ENCODE measurements at places on chromosomes 5 and 9.

DNA sequence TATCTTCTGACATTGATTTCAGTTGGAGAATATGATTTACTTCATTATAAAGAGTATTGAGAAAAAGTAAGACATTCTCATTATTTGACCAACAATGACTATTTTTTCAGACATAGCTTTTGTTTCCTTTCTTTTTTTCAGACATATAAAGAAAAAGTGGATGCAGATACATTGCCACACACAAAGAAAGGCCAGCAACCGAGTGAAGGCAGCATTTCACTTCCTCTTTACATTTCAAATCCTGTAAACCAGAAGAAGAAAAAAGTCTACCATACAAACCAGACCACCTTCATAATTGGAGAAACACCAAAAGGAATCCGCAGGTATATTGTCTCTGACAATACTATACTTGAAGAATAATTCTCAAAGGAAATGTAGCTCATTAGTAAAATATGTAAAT lies 128.9 kb downstream of the ERCC6L2 start:
- no peak for DNase-seq

- DNase-seq = no peak
Measured at GRCh38 chr5:122788996-122789395, 14.1 kb downstream of the SNX2 start.

- DNase-seq = no peak
Measured at GRCh38 chr5:123449424-123449974, 26.3 kb upstream of the CEP120 start.

DNA sequence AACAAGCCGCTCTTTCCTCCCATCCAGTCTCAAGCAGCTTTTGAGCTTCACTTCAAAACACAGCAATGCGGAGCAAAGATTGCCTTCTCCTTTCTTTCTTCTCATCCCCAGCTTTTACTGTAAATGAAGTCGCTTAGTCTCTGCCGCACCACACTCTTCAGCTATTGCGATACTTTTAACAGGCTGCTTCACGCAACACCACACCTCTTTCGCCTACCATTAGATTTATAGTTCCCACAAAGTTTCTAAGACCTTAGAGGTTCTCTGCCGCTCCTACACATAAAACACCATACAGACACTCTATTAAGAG lies 711 bp downstream of the PGGT1B start:
- no peak for DNase-seq

DNA sequence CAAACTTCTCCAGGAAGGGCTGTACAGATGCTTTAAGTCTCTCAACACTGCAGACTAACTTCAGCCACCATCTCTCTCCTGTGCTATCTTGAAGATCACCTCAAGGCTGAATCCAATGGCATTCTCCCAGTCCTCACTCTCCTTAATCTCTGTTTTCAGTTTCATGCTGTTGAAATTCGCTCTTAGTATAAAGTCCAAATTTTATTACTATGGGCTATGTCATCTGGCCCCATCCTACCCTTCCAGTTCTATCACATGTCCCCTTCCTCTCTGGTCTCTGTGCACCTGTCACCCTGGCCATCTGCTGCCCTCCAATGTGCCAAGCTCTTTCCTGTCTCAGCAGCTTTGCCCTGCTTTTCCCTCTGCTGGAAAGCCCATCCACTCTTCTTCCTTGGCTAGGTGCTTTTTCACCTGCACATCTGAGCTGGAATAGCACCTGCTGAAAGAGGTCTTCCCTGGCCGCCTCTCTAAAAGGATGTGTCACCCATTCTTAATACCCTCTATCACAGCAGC lies 284.7 kb upstream of the MAP3K1 start:
- no peak for DNase-seq

DNA sequence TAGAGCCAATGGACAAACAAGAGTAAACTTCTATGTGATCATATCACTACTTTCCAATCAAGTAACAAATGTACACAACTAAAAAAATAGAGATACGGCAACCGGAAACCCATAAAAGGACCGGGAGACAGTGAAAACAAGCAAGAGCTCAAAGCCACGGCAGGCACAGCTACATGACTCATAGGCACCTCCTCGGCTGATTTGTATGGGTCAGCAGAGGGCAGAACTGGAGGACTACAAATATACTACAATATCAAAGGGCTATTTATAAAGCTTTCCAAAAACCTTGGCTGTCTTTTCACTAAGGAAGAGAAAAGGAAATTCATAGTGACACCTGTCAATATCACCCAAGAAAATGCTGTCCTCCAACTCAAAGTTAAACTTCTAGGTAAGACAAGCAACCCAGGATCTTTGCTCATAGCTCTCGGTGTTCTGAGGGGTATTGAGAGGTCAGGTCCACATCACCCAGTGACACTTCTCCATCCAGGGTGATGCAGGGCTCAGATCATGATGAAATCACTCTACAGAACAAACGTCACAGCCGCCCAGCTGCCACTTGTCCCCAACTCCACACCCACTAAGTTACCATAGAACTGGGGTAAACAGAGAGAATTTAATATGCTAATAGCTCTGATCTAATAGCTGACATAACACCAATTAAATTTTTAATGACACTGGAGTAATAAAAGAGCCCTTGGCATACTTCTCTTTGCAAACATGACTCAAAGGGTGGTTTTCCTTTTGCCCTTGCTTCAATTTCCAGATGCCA lies 41.3 kb downstream of the PFDN1 start:
- peak; percentile 9 for DNase-seq

DNA sequence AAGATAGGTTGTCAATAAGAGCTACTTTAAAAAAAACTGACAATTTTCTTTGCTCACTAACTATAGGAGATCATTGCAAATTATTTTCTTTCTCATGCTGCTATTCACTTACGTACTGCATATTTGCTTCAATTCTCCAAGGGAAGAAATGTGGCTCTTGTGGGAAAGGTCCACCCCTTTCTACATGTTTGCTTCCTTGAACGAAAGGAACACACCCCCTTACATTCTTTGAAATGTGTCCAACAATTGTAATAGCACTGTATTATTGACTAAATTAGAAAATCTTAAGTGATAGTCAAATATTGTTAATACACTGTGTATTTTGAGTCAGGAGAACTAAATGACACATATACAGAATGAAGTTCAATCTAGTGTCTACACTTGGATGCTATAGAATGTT lies 5.2 kb downstream of the MEF2C start:
- DNase-seq = no peak

GRCh38 chr9:34636791-34637355 lies 714 bp downstream of the SIGMAR1 start:
- DNase-seq = no peak

GRCh38 chr5:95590880-95591279 lies 29.0 kb upstream of the GPR150 start:
- no peak for DNase-seq

DNA sequence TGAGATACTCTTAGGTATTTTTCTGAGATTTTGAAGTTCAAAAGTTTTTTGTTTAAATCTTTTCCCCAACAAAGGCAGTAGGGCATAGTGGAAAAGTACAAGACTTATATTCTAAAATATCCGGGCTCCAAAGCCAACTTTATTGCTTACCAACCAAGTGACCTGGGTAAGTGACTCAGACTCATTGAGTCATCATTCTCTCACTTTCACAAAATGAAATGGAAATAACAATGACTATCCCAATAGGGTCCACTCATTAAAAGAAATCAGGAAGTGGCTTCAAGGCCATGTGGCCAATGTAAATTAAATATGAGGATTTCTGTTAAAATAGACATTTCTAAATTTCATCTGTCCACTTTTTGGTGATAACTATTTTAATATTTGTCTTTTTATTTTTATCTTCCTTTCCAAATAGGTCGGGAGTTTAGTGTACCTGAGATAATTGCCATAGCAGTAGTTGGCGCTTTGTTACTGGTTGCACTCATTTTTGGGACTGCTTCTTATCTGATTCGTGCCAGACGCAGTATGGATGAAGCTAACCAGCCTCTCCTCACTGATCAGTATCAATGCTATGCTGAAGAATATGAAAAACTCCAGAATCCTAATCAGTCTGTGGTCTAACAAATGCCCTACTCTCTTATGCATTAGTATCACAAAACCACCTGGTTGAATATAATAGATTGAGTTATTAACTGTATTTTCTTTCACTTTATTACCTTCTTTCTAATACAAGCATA lies 15.5 kb downstream of the TYRP1 start:
- DNase-seq = no peak

DNA sequence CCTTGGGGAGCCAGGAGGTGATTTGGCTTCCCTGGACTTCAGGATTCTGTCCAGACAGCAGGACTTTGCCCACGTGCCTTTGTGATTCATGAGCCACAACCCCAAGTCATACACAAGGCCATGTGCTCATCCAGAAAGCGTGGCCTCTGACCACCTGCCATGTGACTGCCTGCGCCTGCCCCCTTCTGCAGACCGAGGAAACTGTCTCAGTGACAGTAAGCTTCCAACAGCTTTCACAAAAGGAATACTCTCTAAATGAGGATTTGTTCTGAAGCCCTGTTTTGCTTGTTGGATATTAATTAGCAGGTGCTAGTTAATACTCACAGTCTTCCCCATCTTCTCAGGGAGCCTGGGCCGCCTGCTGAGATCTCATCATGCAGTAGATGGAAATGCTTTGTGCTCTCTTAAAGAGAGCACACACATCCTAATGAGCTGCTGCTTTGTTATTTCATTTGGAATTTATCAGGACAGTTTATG lies 36.9 kb upstream of the ANGPTL2 start:
- DNase-seq = peak; percentile 47

DNA sequence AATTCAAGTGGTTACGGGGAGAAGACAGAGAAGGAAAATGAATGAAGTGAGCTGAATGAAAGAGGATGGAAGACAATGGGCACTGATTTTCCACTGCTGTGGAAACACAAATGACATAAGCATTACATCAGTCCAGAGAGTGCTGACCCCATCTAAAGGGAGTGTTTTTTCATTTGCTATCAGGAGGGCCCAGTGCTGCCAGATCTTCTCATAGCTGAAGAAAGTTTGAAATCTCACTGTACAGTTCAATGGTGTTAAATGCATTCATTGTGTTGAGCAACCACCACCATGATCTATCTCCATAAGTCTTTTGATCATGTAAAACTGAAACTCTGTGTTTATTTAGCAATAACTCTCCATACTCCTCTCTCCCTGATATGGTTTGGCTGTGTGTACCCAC lies 41.5 kb upstream of the STARD4 start:
- DNase-seq = no peak

GRCh38 chr9:131747352-131747751 lies 7.5 kb upstream of the RAPGEF1 start:
- DNase-seq = no peak

- DNase-seq = no peak
Measured at GRCh38 chr5:77208507-77209163, 1.8 kb upstream of the PDE8B start.

DNA sequence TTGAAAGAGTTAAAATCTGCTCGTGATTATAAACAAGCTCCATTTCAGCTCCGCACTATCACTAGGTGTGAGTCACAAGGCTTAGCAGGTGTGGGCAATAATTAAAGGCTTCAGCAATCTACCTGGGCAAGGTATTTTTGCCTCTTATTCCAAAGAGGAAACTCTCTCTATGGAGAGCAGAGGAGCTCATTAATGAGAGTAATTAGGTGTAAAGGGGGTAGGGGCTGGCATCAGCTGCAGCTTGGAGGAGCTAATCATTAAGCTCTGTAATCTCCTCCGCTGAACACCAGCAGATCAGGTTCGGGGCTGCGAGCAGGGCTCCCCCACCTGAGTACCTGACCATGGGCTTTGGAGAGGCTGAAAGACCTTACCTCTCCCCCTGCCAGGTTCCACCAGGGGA lies 129.2 kb downstream of the CRB2 start:
- DNase-seq = no peak

DNA sequence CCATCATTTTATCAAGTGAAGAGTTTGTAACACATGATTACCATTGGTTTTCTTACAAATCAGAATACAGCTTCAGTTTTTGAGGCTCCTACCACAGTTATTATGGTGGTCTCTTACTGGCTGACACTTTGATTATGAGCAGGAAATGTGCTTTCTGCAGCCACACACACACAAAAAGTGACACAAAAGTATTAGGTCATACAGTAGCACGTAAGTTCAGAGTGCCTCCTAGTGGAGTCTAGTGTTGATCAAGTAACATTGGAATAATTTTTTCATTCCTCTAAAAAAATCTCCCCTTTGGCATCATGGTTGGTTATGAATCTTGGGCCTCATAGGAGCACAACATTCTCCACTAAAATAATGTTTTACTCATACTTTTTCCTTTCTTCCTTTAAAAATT lies 37.6 kb downstream of the PAM start:
- DNase-seq = no peak

- no peak for DNase-seq
Measured at GRCh38 chr5:149217803-149218155, 53.9 kb upstream of the AFAP1L1 start.

DNA sequence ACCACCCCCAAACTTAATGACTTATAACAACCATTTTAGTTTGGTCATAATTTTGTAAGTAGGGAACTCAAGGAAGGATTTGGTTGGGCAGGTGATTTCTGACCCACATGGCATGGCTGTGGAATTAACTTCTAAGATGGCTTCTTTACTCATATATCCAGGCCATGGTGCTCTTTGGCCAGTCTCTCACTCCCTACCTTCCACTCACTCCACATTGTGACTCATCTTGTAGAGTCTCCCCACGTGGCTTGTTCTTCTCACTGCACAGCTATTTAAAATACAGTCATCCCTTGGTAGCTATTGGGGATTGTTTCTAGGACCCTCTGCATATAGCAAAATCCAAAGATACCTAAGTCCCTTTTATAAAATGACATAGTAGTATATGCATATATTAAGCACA lies 76.6 kb upstream of the MAST4 start:
- DNase-seq = no peak

- DNase-seq = no peak
Measured at GRCh38 chr5:148342371-148343045, 7.1 kb downstream of the SPINK9 start.

DNA sequence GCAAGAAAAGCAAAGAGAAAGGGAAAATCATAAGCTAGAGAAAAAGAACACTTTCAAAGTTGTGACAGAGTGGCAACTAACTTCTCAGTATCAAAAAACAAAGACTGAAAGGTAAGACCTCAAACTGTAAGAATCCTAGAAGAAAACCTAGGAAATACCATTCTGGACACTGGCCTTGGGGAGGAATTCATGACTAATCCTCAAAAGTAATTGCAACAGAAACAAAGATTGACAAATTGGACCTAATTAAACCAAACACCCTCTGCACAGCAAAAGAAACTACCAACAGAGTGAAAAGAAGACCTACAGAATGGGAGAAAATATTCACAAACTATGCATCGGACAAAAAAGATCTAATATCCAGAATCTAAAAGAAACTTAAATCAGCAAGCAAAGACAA lies 79.1 kb downstream of the FEM1C start:
- DNase-seq = no peak

GRCh38 chr9:91098203-91098850 lies 263.4 kb downstream of the AUH start:
- DNase-seq = no peak

DNA sequence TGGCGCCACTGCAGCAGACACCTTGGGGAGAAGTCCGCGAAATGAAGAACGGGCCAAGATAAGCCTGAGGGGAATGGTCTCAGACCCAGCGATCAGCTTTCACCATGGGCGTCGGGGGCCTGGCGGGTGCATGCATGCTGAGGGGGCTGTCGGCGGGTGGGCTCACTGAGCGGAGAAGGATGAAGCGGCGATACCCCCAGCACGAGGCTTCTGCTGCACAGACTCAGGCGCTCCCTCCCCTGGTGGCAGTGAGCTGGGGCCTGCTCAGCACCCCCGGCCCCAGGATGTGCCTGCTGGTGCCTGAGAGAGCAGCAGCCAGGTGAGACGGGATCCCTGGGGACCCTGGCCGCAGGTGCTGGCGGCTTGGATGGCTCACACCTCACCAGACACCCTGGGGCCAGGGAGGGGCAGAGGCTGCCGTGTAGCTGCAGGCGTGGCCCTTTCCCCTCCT lies 31.2 kb downstream of the CEP72 start:
- DNase-seq = no peak

GRCh38 chr9:108162664-108163063 lies 673.1 kb upstream of the KLF4 start:
- DNase-seq = no peak

Data from fibroblast of skin of left biceps (primary cell).